Activated T-cell treated with anti-CD3 and anti-CD28 coated beads for 1 hour (primary cell): ENCODE measurements at places on chromosomes 1 and 21.

DNA sequence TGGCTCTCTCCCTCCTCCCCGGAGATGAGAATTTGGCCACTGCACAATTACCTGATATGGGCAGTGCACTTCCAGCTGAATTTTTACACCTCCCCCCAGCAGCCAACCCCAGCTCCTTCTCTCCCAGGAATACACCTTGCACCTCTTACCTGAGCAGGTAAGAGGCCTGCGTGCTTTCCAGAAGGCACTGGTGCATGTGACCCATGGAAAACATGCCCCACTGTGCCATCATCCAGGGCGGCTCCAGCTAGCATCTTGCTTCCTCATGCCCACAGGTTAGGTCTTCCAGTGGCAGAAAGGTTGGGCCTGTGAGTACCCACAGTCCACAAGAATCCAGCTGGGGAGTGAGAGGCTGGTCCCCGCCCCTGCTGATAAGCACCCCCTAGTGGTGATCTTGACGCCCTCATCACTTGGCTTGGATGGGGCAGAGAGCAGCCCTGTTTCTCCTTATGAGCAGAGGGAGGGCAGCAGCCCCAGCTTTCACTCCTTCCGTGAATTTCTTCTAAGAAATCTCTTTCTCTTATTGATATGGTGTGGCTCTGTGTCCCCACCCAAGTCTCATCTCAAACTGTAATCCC is 57.8 kb downstream of the EDARADD start:
- DNase-seq, result peak; percentile 21

DNA sequence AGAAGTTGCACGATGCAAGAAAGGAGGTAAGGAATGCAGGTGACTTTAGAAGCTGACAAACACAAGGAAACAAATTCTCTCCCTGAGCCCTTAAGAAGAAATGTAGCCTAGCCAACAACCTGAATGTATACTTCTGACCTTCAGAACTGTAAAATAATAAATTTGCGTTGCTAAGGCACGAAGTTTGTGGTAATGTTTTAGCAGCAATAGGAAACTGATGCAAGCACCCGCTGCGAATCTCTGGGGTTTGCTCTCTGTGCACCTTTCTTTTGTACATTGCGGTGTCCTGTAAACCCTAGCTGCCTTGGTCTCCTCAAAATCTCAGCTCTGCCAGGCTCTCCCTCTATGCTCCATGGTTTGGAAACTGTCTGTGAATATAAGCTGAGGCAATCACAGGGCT is 15.1 kb downstream of the CD53 start:
- DNase-seq, result no peak

- no peak for DNase-seq
Observed at GRCh38 chr1:59688976-59689375, 125.8 kb upstream of the HOOK1 start.

DNA sequence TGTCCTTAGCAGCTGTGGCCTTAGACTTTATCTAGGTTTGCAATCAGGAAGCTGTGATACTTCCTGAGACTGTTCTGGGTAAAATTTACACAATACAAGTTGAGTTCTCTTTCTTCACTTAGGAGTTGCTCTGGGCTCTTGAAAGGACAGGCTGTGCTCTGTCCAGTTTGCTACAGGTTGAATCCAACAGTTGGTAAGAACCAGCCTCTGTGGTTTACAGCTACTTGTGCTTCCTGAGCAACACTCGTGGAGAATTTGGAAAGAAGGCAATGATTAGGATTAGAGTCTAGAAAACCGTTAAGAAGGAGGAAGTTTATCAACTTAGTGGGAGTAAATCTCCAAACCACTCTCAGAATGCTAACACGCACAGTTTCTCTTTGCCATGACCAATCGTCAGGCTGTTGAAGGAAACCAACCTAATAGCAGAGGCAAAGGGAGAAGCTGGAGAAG is 26.8 kb downstream of the GFI1 start:
- no peak for DNase-seq
